NCI-H345 (cell line): ENCODE measurements at places on chromosomes 16 and 17.
A peak's percentile ranks its signal among the peaks of the same experiment; 100 is the strongest.

DNA sequence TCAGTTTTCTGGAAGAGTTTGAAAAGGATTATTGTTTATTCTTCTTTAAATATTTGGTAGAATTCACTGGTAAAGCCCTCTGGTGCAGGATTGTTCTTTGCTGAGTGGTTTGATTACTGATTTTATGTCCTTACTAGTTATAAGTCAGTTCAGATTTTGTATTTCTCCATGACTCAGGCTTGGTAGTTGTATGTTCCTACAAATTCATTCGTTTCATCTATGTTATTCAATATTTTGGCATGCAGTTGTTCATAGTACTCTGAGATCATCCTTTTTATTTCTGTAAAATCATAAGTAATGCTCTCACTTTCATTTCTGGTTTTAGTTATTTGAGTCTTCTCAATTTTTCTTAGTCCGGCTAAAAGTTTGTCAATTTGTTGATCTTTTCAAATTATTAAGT lies 58.1 kb upstream of the CRYM start:
- no peak for DNase-seq

GRCh38 chr17:40113907-40114245 lies 7.9 kb upstream of the MSL1 start:
- DNase-seq, result no peak

- peak; percentile 83 for DNase-seq
Observed at GRCh38 chr17:8221663-8222379, 11.4 kb upstream of the AURKB start.

DNA sequence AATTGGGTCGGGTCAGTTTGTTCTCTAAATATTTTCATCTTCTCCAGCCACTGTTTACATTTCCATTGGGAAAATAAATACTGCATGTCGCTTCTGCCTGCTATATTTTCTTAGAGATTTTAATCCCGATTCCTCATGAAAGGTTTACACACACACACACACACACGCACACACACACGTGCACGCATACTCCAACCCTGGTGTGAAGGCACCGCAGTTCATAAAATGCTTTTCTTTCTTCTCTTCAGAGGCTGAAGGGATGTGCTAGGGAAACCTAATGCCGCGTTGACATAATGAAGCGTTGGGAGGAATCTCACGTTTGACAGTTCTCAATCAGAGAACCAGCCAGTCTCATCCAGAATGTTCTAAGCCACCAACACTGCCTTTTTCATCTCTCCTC lies 222.9 kb upstream of the IRX3 start:
- no peak for DNase-seq

DNA sequence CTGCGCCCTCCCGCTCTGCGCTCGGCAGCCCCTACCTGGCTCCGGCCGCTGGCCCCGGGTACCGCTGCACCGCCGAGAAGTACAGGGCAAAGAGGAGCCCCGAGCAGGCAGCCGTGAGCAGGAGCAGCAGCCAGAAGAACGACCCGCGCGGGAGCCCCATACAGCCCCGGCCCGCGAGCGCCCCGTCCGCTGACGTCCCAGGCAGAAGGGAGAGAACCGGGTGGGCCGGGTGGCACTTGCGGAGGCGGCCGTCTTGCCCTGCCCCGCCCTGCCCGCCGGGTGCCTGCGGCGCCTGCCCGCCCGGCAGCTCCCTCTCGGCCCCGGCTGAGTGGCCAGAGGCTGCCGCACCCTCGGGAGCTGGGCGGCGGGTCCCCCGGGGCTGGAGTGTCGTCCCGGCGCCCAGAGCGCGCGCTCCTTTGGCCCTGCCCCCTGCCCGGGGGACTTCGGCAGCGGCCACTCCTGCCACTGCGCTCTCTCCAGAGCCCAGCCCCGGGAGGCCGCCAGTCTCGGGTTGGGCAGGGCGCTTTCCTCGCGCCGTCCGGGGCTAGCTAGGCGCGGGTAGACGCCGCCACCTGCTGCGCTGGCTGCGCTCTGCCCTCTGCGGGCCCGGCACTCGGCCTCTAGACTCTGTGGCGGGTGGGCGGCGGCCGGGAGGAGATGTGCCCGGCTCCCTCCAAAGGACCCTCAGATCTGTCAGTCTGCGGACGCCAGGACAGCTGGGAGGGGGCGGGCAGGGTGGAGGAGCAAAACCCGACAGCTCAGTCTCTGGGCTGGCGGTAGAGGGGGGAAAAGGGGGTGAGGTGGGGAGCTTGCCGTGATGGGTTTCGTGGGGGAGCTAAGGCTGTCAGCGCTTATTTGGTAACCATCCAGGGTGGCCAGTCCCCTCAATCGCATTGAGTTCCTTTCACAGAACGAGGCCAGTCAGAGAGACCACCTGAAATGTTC lies at the start of gene ST6GALNAC2:
ST6GALNAC2 (minus strand) TSS at position 212 of the 945 bp plus-strand sequence; CDS start at position 160, 52 bp downstream.
- DNase-seq, result peak; percentile 77

DNA sequence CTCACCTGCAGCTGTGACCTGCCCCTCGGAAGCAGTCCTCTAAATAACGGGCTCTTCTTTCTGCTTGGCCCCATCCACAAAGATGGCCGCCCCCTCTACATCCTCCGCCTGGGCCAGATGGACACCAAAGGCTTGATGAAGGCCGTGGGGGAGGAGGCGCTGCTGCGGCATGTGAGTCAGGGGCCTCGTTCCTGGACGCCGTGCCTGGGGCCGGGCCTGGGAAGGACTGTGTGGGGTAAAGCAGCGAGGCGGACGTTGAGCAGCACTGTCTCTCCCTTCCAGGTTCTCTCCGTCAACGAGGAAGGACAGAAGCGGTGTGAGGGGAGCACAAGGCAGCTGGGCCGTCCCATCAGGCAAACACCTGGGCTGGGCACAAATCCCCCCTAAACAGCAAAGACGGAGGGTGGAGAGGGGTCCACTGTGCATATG lies 33.1 kb downstream of the NAGPA start:
- DNase-seq, result no peak

- no peak for DNase-seq
Observed at GRCh38 chr17:17343896-17344506, 40.8 kb downstream of the NT5M start.

- no peak for DNase-seq
Observed at GRCh38 chr16:11333702-11334101, 11.6 kb upstream of the RMI2 start.

DNA sequence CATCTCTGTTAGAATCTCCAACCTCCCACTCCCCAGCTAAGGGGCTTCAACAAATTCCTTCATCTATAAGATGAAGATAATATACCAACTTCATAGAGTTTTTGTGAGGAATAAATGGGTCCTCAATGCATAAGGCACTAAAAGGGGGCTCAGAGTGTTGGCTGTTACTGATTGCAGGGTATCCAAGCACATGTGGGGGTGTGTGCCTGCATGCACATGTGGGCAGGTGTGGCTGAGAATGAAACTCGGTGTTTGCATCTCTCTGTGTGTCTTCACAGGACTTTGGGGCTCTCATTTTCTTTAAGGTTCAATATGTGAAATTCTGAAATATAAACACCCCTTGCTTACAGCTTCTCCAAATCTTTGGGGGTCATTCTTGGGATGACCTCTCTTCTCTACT lies 4.1 kb upstream of the PPP1R9B start:
- DNase-seq, result no peak

- peak; percentile 18 for DNase-seq
Observed at GRCh38 chr16:13994239-13995106, 74.5 kb downstream of the ERCC4 start.

DNA sequence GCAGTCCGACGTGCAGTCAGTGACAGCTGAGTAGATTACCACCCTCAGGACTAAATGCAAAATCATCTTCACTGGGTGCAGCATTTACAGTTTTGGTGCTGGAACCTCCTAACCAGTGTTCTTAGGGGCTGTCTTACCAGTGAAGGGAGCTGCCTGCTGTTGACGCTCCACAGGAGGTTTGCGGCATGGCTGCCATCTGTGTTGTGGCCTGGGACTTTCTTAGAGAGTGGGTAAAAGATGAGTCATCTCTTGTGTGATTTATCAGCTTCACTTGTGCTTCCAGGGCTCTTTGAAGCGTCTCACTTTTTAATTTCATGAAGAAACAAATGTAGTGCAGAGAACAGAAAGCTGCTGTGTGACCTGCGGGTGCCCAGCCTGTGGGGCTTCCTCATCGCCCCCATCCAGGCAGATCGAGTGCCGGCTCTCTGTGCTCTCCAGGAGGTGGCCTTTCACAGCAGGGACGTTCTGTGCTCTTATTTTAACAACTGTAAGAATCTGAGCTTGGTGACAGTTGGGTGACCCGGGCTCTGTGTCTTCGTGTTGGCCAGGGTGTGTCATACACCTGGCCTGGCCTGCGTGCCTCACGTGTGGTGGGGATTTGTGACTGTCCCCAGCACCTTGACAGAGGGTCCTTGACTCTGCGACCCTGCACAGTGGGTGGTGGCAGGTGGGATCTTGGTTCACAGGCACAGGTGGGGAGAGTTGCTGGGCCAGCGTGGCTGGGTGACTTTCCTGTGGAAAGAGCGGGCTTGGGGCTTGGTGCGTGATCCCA lies 24.3 kb upstream of the ZNF750 start:
- peak; percentile 88 for DNase-seq

GRCh38 chr17:60554377-60554788 lies 28.3 kb upstream of the APPBP2 start:
- DNase-seq, result no peak
